ENCODE measurements at places on chromosomes 11 and 22. TPM values are rescaled to one million over a fixed set of nuclear protein-coding genes. Genes with fewer than 3 reads are reported as not detected.
A peak's percentile ranks its signal among the peaks of the same experiment; 100 is the strongest.

Gene KDM4D
- total RNA-seq, result 3.2 TPM

DNA sequence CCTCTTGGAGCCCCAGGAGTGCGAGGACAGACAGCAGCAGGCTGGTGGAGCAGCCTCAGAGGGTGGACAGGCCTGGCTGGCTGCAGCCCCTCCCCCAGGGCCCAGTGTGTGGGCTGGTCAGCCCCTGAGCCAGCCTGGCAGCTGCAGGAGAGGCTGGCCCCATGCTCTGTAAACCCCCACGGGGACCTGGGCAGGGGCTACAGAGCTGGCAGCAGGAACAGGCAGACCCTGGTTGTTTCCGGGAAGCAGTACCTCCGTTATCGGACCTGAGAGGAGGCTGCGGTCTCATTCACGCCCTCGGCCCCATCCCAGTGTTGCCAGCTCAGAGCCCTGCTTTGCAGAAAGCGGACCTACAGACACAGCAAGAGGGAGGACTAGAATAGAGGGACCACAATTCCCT, 38.5 kb upstream of the COMT start:
- no peak for DNase-seq

GRCh38 chr11:12079726-12080556, 30.4 kb upstream of the MICAL2 start:
- DNase-seq, result peak; percentile 99

DNA sequence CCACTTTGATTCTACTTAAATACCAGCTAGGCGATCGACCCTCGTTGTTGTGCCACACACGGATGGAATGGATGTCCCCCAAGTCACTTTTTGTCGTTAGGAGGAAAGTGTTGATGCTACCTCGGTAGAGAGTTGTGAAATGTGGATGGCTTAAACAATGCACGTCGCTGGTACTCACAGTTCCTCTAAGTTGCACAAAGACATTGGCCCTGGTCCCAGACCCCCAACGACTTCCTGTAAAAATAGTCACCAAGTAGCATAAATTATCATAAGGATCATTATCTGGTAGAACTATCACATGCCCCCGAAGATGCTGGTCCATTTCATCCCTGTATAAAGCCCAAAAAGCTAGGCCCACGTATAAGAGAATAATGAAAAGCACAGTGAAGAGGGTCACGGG, 3.8 kb downstream of the PKDREJ start:
- DNase-seq, result no peak

DNA sequence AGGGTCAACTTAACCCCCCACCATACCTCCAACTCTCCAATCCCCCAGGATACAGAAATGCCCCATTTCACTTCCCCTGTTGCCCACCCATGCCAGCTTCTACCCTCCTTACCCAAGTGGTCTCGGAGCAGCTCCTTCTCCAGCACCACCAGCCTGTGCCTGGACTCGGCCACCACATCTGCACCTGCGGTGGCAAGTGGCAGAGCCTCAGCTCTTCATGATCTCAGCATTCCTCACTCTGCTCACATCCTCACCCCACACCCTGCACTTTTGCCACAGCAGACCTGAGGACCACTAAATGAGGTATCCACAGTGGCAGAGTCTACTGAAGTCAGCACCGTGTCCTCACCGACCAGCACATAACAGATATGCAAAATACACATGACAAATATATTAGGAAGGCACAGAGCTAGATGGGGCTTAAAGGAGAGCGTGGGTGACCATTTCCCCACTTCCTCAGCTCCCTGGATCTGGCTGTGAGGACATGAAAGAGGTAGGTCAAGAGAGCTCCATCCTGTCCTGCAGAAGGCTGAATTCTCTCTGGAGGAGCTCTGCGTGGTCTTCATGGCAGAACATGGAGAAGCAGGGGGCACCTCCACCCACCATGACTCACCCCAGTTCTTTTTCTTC, 9.7 kb downstream of the NHERF4 start:
- no peak for DNase-seq

GRCh38 chr11:126920833-126921232, 79.7 kb downstream of the KIRREL3 start:
- DNase-seq, result no peak

GRCh38 chr22:48945621-48946458, 881.8 kb downstream of the BRD1 start:
- DNase-seq, result no peak

All from HT1080 (cell line).